ENCODE measurements at places on chromosomes 12 and 14.
A peak's percentile ranks its signal among the peaks of the same experiment; 100 is the strongest.

DNA sequence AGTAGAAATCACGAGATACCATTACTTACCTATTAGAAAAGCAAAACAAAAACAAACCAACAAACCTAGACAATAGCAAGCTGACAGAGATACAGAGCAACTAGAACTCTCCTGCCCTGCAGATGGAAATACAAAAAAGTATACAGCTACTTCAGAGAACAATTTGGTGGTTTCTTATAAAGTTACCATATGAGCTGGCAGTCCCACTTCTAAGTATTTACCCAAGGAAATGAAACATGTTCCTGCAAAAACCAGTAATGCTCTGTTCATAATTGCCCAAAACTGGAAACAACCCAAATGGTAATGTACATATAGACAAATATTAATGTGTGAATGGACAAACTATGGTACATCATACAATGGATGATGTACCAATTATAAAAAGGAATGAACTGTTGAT, 31.7 kb downstream of the FUT8 start:
- DNase-seq, result no peak

GRCh38 chr14:23066855-23067744, 9.8 kb upstream of the CDH24 start:
- DNase-seq, result no peak

DNA sequence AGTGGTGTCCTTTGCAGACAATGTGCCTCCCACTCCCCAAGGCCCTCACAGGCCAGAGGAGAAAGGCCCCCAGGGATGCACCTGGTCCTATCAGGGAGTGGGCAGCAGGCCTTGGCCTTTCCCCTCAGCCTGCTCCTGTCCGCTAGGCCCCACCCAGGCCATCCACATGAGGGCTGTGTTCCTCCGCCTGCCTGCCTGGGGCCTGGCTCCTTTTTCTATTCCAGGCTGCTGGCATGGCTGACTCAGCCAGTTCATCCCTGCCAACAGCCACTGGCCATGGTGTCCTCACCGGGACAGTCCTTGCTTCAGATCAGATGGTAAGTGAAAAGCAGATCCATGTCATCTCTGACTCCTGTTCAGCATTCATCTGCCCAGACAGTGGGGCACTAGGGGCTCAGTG, 13.4 kb downstream of the ISM2 start:
- DNase-seq, result no peak

DNA sequence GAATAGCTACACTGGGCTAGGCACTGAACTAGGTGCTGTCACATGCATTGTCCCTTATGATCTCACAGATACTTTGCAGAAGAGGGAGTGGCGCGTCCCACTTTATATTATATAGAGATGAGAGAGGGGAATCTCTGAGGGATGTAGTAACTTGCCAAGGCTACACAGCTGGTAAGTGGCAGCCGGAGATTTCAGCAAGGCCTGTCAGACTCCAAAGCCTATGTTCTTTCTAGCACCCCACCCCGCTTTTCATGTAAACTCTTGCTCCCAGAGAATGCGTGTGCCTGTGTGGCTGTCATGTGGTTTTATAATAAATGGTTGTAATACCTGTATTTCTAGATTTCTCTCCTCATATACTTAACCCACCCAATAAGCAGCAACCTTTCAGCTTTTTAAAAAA, 39.1 kb downstream of the WDR20 start:
- no peak for DNase-seq

- DNase-seq, result no peak
These were observed 67.6 kb downstream of the PIWIL1 start for GRCh38 chr12:130405332-130405731.

DNA sequence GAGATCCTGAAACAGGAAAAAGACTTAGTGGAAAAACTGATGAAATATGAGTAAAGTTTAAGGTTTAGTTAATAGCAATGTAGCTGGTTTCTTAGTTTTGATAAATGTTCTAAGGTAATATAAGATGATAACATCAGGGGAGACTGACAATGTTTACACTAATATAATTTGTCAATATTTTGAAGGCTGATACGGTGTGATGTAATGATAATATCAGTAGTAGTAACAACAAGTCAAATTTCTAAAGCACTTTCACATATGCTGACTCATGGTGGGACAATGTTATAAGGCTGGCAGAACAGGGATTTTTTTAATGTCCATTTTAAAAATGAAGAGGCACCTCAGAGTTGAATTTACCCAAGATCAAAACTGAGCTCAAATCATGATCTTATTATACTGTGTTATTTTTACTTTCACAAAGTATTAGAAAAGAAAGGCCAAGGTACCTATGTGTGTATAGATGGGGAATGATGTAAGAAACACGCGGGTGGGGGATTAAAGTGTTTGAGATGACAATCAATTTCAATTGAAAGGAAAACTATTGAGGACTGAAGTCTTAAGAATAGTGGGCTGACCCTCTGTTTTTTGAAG, 2.4 kb upstream of the FLRT2 start:
- no peak for DNase-seq

DNA sequence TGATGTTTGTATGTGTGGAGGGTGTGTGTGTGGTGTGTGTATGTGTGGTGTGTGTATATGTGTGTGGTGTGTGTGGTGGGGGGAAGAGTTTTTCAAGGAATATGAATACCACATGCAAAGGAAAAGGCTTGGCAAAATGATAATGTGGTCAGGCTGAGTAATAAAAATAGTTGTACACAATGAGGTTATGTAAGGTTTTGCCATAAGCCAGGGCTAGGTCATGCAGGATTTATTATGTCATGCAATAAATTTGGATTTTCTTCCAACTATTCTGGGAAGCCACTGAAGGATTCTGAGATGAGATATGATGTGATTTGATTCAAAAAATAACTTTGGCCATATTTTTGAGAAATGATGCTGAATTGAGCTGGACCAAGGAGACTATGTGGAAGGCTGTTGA, 1191.6 kb upstream of the SEL1L start:
- DNase-seq, result no peak

GRCh38 chr12:13534242-13534641, 337.7 kb downstream of the EMP1 start:
- no peak for DNase-seq

DNA sequence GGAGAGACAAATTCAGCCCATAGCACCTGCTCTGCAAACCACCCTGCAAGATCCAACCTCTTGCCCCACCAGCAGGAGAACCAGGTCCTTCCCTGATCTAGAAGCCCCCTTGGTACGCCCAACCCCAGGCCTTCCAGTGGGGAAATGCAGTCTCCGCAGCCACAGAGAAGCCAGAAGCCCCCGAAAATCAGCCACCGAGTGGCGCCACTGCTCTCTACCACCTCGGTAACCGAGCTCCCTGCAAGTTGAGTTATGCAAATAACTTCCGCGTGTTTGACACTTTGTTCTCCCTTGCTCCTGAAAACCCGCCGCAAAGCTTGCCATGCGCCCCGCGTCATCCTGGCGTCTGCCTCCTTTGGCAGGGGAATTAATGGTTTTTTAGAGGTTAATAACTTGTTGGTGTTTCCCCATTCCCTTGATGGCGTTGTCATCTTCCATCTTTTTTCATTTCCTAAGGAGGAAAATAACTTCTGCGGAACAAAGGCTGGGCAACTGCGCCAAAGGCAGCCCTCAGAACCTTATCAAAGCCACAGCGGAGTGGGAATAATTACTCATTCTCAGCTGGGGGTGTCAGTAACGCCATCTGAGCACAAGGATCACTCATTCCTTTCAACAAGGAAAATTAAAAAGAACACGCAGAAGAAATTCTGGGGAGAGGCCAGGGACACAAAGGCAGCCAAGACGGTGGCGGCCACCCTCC, 60.4 kb downstream of the FZD10 start:
- DNase-seq, result peak; percentile 43

DNA sequence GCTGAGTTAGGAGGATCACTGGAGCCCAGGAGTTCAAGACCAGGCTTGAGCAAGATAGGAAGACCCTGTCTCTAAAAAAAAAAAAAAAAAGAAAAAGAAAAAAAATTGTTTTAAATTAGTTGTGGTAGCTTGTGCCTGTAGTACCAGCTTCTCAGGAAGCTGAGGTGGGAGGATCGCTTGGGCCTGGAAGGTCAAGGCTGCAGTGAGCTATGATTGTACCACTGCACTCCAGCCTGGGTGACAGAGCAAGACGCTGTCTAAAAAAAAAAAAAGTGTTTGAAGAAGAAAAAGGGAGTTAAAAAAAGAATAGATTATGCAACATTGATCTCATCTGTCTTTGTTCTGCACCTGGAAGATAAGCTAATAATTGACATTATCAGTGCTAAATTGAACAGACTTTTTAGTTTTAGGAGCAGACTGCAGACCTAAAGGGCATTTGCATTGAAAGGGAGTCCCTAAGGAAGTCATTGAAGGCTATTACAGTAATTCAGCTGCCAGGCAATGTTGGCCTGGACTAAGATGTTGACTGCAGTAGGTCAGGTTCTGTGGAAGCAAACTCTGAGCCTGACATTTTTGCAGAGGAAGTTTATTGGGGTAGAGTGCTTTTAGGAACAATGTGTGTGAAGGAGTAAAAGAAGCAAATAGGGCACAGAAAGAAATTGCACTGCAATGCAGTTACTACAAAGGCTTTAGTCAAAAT, 215.8 kb downstream of the PCNX1 start:
- DNase-seq, result no peak

DNA sequence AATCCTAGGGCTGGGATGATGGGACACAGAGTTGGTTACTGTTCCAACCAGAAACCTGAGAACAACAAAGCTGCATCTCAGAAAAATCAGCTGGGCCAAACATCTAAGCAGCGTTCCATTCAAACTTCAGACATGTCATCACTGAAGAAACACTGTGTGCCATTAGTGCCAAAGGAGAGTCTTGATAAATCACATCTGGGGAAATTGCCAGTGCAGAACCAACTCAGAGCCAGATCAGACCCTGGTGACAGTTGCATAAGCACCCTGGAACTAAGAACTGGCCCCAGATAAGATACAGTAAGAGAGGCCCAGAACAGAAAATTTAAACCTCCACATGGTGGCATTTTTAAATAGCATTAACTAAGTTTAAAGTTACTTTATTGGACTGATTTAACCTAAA, 482.8 kb downstream of the PRKD1 start:
- DNase-seq, result no peak

DNA sequence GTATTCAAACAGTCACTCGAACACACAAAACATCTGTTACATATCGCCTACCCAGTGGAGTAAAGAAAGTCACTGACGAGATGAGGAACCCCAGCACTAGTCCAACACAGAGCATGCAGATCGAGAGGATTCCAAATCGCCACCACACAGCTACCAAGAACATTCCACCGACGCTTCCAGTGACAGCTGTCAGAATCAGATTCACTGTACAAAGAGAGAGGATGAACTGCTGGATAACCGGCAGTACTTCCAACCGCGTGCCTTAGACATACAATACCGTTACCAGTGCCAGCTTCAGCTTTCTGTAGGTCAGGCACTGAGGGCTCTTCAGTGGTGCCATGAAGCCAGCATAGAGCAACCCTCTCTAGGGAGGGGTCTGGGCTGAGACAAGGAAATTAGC, 34.5 kb downstream of the TM7SF3 start:
- no peak for DNase-seq

- no peak for DNase-seq
These were observed 12.3 kb upstream of the RARG start for GRCh38 chr12:53244337-53244736.

- DNase-seq, result no peak
These were observed 13.2 kb downstream of the SLC2A14 start for GRCh38 chr12:7859552-7859951.

DNA sequence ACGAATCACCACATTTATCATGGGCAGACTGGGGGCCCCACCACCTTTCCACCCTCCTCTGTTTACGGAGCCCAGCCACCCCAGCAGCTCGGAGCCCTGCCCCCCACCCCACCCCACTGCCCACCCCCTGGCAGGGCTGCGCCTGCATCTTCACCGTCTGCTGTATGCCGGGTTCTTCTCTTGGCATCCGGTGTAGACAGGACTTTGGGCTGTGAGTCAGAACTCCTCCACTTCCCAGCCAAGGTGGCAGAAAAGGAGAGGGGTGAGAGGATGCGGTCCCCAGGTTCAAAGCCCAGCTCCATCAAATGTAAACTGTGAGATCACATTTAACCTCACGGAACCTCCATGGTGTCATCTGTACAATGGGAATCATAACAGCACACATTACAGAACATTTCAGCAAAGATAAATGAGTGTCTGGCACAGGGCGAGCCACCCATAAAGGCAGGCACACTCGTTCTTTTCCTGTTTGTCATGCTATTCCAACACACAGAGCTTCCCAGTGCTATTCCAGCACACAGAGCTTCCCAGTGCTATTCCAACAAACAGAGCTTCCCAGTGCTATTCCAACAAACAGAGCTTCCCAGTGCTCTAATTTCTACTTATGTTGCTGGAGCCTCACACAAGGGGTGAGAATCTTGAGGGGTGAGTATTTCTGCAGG, 292.7 kb upstream of the RTL1 start:
- DNase-seq, result no peak

- no peak for DNase-seq
These were observed 28.8 kb downstream of the DMAC2L start for GRCh38 chr14:50340963-50341362.

DNA sequence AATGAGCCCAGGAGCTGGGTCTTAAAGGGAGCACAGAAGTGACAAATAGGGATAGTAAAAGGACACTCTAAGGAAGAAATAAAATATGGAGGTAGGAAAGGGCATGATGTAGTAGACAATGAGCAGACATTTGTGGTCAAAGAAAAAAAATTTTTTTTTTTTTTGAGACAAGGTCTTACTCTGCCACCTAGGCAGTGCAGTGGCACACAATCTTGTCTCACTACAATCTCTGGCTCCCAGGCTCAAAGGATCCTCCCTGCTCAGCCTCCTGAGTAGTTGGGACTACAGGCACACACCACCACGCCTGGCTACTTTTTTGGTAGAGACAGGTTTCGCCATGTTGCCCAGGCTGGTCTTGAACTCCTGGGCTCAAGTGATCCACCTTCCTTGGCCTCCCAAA, 8.5 kb downstream of the FKBP3 start:
- no peak for DNase-seq

DNA sequence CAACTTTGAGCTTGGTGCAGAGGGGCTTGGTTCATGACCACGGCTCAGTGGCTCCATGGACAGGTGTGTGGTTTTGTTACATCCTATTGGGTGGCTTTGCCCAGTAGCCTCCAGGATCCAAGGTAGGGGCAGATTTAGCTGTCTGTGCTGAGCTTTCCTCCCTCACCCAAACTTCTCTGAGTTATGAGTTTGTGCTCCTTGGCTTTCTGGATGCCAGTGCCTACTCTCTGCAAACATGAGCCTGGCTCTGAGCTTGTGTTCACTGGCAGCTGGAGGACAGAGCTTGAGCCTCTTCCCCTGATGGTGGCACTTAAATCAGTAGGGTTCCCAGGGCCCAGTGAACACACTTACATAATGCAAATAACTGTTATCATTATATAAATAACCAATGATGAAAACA, 45.3 kb upstream of the HECTD1 start:
- DNase-seq, result no peak

Data from body of pancreas (tissue), 4 donors.